ENCODE measurements at places on chromosomes 3 and 15. TPM values are rescaled to one million over a fixed set of nuclear protein-coding genes. Genes with fewer than 3 reads are reported as not detected.
A peak's percentile ranks its signal among the peaks of the same experiment; 100 is the strongest.

DNA sequence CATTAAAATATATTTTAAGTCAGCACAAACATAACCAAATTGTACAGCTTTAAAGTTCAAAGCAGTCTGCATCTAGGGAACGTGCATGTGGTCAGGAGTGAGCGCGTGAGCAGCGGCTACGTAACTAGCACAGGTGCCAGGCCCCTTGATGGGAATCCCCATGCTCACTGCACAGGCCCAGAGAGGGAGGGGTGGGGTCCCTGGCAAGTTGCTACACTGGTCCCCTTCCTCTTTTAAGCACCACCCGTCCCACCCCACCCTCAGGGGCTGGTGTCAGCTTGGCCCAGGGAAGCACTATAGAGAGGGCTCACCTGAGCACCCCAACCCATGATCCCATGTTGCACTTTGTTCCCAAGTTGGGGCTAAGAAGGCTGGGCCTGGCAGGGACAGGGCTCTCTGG, 835 bp upstream of the GMPPB start:
- H3K27me3 ChIP-seq = no peaks in the 10 kb centered on the region
- H3K4me3 ChIP-seq = peak overlapping the region; percentile 98
- no peak for DNase-seq
- H3K36me3 ChIP-seq = peaks cover 23% of the 10 kb centered on the region
- peak overlapping the region; percentile 89 for H3K27ac ChIP-seq

DNA sequence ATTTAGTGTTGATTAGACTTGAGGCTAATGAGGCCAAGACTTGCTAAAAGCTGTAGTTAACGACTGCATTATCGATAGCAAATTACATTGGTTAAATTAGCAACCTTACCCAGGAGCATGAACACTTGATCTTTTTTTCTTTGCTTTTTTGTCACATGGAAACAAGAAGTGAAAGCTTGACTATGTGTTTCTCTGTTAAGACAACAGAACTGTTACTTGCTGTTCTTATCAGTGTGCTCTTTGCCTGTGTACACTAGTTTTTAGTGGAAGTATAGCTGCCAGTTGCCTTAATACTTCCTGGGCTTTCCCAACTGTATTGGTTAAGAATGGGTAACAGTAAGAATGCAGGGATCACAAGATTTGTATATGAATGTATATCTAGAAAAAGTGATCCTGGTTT, 625.5 kb downstream of the NAALADL2 start:
- no peak for DNase-seq
- no peaks in the 10 kb centered on the region for H3K36me3 ChIP-seq
- H3K4me1 ChIP-seq = no peaks in the 10 kb centered on the region
- H3K27me3 ChIP-seq = no peaks in the 10 kb centered on the region
- no peak overlapping the region for H3K4me3 ChIP-seq

DNA sequence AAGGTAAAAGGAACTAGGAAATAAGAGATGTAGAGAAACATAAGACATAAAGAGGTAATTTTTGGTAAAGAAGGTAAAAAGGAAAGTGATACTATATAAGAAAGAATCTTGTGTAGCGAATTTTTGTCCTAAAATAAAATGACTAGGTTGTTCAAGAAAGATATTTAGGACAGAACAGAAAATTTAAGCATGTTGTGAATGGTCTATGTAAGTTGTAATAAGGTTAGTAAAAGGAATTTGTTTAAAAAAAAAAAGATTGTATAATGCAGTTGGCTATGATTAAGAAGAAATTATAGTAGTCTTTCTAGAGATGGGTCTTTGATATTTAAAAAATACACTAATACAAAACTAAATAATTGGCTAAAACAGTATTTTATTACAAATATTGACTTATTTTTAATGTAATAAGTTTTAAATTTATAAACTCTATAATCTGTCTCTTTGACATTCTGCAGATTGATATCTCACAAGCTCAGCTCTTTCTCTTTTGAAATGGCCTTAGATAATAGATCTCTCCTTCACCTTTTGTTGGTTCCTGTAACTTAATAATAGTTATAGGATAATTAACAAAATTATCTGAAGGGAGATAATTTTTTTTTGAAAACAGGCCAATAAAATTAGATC, 3.7 kb upstream of the SLC41A3 start:
- no peaks in the 10 kb centered on the region for H3K4me1 ChIP-seq
- DNase-seq = no peak
- H3K36me3 ChIP-seq = no peaks in the 10 kb centered on the region
- H3K27me3 ChIP-seq = no peaks in the 10 kb centered on the region

The SPTBN5 gene
- 1.5 TPM for total RNA-seq

DNA sequence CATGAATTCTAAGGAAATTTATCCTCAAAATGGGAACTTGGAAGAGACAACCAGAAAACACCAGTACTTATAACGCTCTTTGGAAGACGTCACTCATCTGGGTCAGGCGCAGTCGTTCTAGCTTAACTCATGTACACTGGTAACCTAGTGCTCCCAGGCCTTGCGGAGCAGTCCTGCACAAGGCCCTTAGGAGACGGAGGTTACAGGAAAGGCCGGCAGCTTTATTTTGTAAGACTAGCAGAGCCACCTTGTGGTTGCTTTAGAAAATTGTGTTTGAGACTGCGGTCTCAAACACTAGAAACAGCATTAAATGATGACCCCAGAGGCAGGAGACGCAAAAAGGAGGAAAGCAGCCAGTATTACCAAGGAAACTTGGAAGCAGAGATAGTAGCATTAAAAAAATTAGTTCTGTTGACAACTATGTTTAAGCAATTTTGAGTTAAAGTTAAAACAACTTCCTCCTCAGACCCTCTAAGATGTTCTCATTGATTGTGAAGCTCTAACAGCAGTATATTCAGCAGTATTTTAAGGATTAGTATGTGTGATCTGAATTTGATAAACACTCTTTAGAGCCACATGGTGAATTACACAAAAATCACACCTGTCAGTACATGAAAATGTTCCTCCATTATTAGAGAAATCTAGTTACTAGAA, 141.9 kb upstream of the C2CD4B start:
- DNase-seq = peak; percentile 75
- no peaks in the 10 kb centered on the region for H3K36me3 ChIP-seq
- H3K4me1 ChIP-seq = peaks cover 2% of the 10 kb centered on the region

- H3K4me1 ChIP-seq = peaks cover 3% of the 10 kb centered on the region
- DNase-seq = no peak
- no peak overlapping the region for H3K4me3 ChIP-seq
- H3K27me3 ChIP-seq = no peaks in the 10 kb centered on the region
- H3K36me3 ChIP-seq = peaks cover 48% of the 10 kb centered on the region
These were observed 12.9 kb downstream of the NISCH start for GRCh38 chr3:52468336-52468735.

GRCh38 chr3:58274027-58274614, 31.9 kb upstream of the RPP14 start:
- H3K4me1 ChIP-seq = no peaks in the 10 kb centered on the region
- H3K27me3 ChIP-seq = no peaks in the 10 kb centered on the region
- H3K4me3 ChIP-seq = no peak overlapping the region
- peaks cover 10% of the 10 kb centered on the region for H3K36me3 ChIP-seq
- no peak overlapping the region for H3K27ac ChIP-seq
- no peak for DNase-seq

- no peak overlapping the region for H3K4me3 ChIP-seq
- no peak for DNase-seq
- H3K27ac ChIP-seq = peak overlapping the region; percentile 6
- peaks cover 5% of the 10 kb centered on the region for H3K4me1 ChIP-seq
- H3K27me3 ChIP-seq = no peaks in the 10 kb centered on the region
- no peaks in the 10 kb centered on the region for H3K36me3 ChIP-seq
These were observed 61.1 kb downstream of the ST6GAL1 start for GRCh38 chr3:186991470-186991869.

The SOX14 gene
- total RNA-seq = not detected

GRCh38 chr3:18634461-18634860, 209.3 kb upstream of the SATB1 start:
- no peaks in the 10 kb centered on the region for H3K4me1 ChIP-seq
- no peak overlapping the region for H3K27ac ChIP-seq
- DNase-seq = no peak
- H3K4me3 ChIP-seq = no peak overlapping the region
- H3K27me3 ChIP-seq = no peaks in the 10 kb centered on the region

GRCh38 chr15:77986891-77987764, 90.4 kb downstream of the TBC1D2B start:
- DNase-seq = peak; percentile 64
- no peak overlapping the region for H3K27ac ChIP-seq
- peaks cover 8% of the 10 kb centered on the region for H3K4me1 ChIP-seq
- no peak overlapping the region for H3K4me3 ChIP-seq
- H3K36me3 ChIP-seq = no peaks in the 10 kb centered on the region

DNA sequence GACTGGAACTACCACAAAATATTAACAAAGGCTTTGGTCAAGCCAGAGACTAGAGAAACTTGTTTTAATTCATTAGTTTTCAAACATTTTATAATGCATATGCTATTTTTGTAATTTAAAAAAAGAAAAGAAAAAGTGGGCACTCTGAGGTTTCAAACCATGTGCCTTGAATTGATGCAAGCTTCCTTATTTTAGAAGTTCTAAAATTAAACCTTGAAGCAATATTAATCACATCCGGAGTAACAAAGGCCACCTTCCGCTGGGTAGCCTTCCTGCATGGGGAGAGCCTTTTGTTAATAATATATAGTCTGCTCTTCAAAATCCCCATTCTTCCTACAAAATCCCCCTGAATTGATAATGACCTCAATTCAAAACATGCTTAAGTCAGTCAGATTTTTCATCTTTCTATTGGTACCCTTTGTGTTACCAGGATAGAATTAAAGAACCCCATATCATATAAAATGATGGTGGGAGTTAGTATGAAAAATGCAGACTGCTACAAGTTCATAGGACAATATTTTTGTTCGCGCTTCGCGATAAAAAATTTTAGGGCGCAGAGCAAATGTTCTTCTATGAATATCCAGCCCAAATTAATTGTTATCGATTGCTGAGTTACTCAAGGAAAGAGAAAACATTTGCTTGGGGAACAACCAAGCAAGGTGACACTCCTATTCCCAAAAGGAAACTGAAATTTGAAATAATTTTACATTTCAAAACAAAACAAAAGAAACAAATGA, 30.6 kb downstream of the LDHAL6B start:
- no peak for DNase-seq
- H3K27ac ChIP-seq = peak overlapping the region; percentile 57
- peaks cover 26% of the 10 kb centered on the region for H3K4me1 ChIP-seq
- H3K4me3 ChIP-seq = no peak overlapping the region

- H3K27ac ChIP-seq = no peak overlapping the region
- no peak for DNase-seq
- H3K4me1 ChIP-seq = peaks cover 7% of the 10 kb centered on the region
- no peaks in the 10 kb centered on the region for H3K36me3 ChIP-seq
These were observed 534.5 kb upstream of the TBL1XR1 start for GRCh38 chr3:177731644-177732268.

The TUSC7 gene
- not detected for total RNA-seq

The FAM107A gene
- 93.4 TPM for total RNA-seq

GRCh38 chr3:50164984-50165909, 10.1 kb downstream of the SEMA3F start:
- H3K4me3 ChIP-seq = peak overlapping the region; percentile 43
- no peaks in the 10 kb centered on the region for H3K36me3 ChIP-seq
- H3K27ac ChIP-seq = peak overlapping the region; percentile 88

GRCh38 chr3:196796317-196796716, 56.7 kb downstream of the PAK2 start:
- H3K4me1 ChIP-seq = no peaks in the 10 kb centered on the region
- DNase-seq = no peak
- no peaks in the 10 kb centered on the region for H3K36me3 ChIP-seq
- H3K27ac ChIP-seq = no peak overlapping the region
- H3K4me3 ChIP-seq = no peak overlapping the region

DNA sequence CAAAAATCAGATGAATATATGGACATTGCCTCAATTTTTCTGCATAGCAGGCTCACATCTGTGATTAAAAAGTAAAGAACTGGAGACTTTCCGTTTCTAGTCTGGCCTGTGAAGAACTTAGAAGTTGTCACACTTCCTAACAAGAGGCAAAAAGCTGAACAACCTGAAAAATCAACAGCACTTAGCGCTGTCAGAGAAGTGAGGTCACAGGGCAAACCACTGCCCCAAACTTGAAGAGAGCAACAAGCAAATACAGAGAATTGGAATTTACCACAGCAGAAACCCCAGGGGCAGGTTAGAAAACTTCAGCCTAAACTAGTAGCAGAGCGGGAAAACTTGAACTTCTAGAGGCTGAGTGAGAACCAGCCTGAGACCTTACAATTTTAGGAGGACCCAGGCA, 38.9 kb downstream of the CCDC54 start:
- no peak overlapping the region for H3K27ac ChIP-seq
- H3K4me1 ChIP-seq = no peaks in the 10 kb centered on the region

- H3K4me1 ChIP-seq = no peaks in the 10 kb centered on the region
- H3K27ac ChIP-seq = no peak overlapping the region
- H3K4me3 ChIP-seq = no peak overlapping the region
- no peaks in the 10 kb centered on the region for H3K36me3 ChIP-seq
These were observed 191.9 kb upstream of the CTNNB1 start for GRCh38 chr3:41007399-41007798.

The SLC51A gene
- total RNA-seq = not detected

The GOLGA8G gene
- total RNA-seq = not detected

The GPR15 gene
- not detected for total RNA-seq

The ALPK3 gene
- total RNA-seq = 38.0 TPM

GRCh38 chr3:156473341-156473740, 81.6 kb downstream of the SSR3 start:
- no peaks in the 10 kb centered on the region for H3K27me3 ChIP-seq
- no peaks in the 10 kb centered on the region for H3K36me3 ChIP-seq
- no peak for DNase-seq
- no peak overlapping the region for H3K4me3 ChIP-seq
- H3K27ac ChIP-seq = no peak overlapping the region
- H3K4me1 ChIP-seq = peaks cover 18% of the 10 kb centered on the region

The ADGRG7 gene
- not detected for total RNA-seq

DNA sequence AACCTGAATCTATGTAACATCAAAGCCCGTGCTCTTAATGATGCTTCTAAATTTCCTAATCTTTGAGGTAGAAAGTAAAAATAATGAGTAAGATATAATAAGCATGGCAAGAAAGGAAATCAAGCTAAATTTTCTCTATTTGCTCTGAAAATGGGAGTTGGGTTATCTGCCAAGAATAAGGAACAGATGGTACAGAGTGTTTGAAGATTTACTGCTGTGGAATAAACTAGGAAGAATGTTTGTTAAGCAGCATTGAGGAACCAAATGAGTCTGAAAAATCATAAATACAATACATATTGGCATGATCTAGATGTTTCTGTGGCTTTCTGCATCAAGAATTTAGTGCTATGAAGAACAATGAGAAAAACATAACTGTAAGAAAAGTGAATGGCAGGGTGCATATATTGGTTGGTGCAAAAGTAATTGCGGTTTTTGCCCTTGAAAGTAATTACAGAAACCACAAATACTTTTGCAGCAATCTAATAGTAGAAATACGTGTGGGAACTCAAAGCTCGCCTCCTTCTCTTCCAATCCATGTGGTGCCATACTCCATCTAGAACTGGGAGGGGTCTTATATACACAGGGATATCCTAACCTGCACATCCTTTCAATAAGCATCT, 87.6 kb downstream of the SUCNR1 start:
- no peaks in the 10 kb centered on the region for H3K36me3 ChIP-seq
- no peaks in the 10 kb centered on the region for H3K27me3 ChIP-seq
- no peak overlapping the region for H3K4me3 ChIP-seq

DNA sequence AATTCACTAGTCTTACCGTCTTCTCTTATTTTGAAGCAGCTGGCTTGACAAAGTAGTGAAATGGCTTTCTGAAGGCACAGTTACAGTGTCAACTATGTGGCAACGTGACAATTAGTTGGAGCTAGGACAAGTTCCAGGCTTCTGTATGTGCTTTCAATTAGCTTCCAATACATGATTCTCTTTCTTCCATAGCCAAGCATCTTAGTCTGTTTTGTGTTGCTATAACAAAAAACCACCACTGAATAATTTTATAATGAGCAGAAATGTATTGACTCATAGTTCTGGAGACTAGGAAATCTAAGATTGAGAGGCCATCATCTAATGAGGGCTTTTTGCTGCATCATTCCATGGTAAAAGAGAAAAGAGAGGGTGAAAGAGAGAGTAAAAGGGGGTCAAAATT, 365.1 kb upstream of the PLSCR5 start:
- DNase-seq = no peak
- no peak overlapping the region for H3K27ac ChIP-seq
- H3K36me3 ChIP-seq = no peaks in the 10 kb centered on the region
